Activated T-helper 1 cell treated with anti-CD3 and anti-CD28 coated beads, Interleukin-12 subunit alpha, Interleukin-12 subunit beta, Interleukin-2, Interleukin-4 antibody, amounts not matched to agents 30 ng/mL and 10 ng/mL and 1 ng/mL, durations not matched to agents 14 hours and 24 hours and 36 hours (primary cell): ENCODE measurements at places on chromosomes 2 and 18. TPM values are rescaled to one million over a fixed set of nuclear protein-coding genes. Genes with fewer than 3 reads are reported as not detected.

The RAX gene
- total RNA-seq, result not detected in 2 replicates

- no peak for DNase-seq
These were observed 19.3 kb upstream of the RBBP8 start for GRCh38 chr18:22913861-22914260.

DNA sequence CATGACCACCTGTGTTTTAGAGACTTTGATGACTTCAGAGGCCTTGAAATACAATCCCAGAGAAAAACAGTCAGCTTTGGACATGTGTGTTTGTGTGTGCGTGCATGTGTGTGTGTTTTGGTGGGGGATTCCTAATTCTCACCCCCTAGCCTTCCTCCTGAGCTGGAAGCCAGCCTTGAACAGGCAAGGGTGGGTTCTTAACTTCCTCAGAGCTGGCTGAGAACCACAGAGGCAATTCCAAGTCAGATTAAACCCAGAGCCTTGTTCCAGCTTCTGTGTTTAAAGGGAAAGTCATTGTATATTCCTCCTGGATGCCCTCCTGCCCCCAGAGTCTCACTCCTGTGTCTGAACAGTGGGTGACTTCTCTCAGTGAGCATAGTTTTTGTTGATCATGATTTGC, 45.2 kb upstream of the MGAT4A start:
- DNase-seq, result no peak

The EGR4 gene
- 1.9 TPM in 2 replicates for total RNA-seq

The TMEM37 gene
- total RNA-seq, result not detected in 2 replicates
